NCI-H1694 treated with DMSO at 0.1 percent for 48 hours (cell line): ENCODE measurements at places on chromosomes 3 and 15.

DNA sequence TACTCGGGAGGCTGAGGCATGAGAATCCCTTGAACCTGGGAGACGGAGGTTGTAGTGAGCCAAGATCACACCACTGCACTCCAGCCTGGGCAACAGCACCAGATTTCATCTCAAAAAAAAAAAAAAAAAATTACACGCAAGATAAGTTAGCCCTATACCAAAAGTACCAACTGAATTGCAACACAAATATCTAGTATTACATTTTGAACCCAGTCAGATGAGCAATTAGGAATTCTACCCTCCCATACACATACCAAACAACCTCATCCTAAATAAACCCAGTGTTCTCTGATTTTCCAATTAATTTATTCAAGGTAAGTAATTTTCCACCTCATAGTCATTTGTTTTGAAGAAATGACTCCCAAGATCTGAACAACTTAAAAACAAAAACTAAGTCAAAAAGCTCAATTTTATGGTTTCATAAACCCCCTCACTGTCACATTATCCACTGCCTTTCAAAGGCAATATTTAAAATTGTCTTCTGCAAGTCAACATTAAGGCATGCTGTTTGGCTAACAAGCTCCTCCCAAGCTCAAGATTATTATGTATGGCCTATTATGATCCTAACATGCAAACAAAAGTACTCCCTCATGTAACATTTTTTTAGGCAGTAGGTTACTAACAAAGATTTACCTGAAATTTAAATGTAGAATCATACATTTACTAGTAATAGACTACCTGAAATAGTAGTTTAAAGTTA, 4.5 kb downstream of the RAF1 start:
- DNase-seq: no peak

GRCh38 chr3:71810056-71810455, 25.1 kb upstream of the PROK2 start:
- no peak for DNase-seq

- no peak for DNase-seq
These were observed 635.8 kb downstream of the SQOR start for GRCh38 chr15:46270481-46271147.

- no peak for DNase-seq
These were observed 20.3 kb downstream of the KY start for GRCh38 chr3:134630506-134630905.

DNA sequence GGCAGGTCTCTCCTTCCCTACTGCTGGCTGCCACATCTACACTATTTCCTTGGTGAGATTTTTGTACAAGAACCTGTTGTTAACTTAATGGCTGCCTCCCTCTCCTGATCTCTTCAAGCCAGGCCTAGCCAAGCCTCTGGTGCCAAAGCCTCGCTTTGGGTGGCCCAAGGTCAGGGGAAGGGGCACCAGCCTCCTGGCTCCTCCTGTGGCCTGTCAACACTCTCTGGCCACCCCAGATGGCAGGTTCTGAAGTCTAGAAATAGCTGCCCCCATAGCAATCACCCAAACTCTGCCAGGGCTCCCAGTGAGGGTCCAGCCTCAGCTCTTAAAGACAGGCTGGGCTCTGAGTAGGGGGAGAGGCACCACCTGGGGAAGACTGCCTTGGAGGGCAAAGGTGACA, 5.0 kb downstream of the IFRD2 start:
- no peak for DNase-seq

- DNase-seq: no peak
These were observed 188.2 kb downstream of the ITPR1 start for GRCh38 chr3:4681301-4681700.

DNA sequence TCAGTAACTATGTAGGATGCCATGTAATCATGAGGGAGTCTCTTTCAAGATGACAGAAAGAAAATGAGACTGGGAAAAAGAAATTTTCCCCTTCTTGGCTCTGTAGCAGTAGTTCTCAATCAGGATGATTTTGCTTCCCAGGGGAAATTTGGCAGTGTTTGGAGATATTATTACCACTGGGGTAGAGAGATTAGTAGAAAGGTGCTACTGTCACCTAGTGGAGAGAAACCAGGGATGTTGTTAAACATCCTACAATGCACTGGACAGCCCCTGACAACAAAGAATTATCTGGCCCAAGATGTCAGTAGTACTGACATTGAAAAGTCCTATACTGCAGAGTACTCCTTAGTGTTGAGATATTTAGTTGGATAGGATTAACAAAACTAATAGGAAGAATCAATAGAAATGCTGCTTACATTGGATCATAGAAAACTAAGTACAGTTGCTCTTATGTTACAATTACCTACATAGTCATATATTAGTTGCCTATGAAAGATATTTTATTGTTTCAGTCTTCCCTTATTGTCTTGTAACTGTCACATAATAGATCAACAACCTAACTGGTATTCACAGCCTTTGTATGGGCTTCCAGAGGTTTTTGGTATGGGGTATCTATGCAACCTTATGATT, 433.3 kb downstream of the RAP2B start:
- no peak for DNase-seq

- DNase-seq: no peak
These were observed 35.8 kb downstream of the SLC9A9 start for GRCh38 chr3:143812481-143812880.

DNA sequence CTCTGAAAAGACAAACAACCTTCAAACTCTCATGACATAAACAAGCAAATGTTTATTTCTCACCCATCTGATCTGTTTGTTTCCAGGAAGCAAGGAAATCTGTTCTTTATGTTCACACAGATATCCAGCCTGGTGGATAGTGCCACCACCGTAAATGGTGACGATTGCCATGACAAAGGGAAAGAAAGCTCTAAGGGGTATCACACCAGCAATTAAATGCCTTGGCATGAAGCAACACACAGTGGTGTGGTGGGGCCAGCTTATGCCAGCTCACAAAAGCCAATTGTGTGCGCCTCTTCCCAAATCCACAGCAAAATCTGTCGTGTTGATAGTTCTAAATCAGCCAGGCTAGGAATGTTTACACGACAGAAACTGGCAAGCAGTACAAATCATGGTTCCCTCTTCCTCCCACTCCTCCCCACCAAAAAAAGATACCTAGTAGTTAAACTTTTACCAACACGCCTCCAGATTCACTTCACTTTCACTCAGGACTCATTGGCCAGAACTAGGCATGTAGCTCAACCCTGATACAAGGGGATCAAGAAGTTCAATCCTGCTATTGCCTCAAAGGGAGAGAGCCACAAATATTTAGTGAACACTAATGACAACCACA, 189.2 kb upstream of the SLCO3A1 start:
- no peak for DNase-seq

DNA sequence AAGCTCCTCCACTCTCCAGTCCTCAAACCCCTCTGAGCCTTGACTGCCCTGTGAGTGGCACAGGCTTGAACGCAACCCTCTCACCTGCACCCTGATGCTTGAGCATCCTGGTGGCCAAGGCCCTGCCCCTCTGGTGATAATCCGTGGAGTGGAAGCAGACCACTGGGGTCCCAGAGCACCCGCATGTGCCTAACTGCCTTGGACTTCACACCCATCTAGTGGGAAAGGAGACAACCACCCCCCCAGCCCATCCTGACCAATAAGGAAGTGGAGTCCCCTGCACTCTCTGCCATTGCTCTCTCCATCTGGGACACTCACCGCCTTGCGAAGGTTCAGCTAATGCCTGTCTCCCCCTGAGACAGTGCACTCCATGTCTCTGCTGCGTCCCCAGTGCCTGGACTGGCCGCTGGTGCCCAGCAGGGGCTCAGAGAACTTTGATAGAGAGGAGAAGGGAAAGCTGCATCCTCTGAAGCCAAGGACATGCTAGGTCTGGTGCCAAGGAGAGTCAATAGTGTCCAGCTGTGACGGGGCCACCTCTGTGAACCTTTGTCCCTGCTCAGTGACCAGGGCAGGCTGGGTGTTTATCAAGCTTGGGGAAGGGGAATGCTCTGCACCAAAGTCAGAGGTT, 3.4 kb downstream of the KLF15 start:
- no peak for DNase-seq

GRCh38 chr3:190608850-190609589, 95.1 kb downstream of the IL1RAP start:
- DNase-seq: no peak
